Left renal pelvis (tissue), 4 donors: ENCODE measurements at places on chromosomes 5 and 9. TPM values are rescaled to one million over a fixed set of nuclear protein-coding genes. Genes with fewer than 3 reads are reported as not detected.

GRCh38 chr9:127130661-127131538 is 8.5 kb upstream of the ANGPTL2 start:
- no peak for DNase-seq

GRCh38 chr5:179080724-179081123 is 20.6 kb downstream of the ZNF354C start:
- DNase-seq = no peak

OR13C3 gene
- polyA plus RNA-seq = not detected

DNA sequence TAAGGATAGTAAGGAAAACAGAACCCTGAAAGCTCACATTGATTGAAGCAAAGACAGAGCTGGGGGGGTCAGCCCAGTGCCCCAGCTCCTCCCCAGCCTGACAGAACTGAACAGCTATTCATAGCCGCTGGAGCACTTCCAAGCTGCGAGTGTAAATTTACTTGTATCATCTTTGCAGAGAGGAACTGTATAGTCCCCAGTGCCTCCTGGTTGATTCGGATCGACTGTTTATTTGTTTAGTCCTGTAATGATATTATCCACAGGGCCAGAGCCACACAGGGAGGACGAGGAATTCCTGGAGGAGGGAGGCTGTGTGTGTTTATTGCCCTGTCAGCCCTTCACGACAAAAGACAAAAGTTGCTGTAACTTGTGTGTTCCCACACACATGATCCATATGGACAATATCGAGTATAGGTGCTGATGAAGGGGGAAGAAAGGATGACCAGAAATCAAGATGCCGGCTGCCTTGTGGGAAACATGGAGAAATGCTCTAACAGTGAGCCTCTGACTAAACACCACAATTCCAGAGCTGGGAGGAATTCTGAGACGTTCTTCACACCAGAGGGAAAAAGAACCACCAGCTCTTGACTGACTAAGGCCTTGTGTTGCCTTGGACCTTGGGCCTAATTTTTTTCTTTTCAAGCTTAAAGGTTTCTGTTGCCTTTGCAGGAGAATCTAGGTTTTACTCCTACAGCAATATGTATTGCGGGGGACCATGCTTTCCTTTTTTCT is 31.1 kb downstream of the FOXD1 start:
- no peak for DNase-seq

PCDHGA4 gene
- polyA plus RNA-seq = 4.6 TPM

DNA sequence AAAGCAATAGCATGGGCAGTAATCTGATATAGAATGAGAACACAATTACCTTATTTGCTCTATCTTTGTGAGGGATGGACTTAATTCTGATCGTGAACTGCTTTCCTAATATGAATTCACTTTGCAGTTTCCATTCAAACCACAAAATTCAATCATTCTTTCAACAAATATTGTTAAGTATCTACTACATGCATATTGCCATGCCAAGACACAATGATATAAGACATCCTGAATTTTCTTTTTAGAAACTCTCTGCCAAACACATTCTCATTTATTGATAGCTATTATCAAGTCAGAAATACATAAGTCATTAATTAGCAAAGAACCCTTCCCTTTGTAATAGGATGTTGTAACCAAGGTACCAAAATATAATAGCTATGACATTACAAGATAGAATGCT is 121.6 kb upstream of the TARS1 start:
- DNase-seq = no peak

MSX2 gene
- 1.2 TPM for polyA plus RNA-seq

- DNase-seq = no peak
These were observed 21.3 kb downstream of the NAIF1 start for GRCh38 chr9:128045831-128046230.

PIP5KL1 gene
- 2.0 TPM for polyA plus RNA-seq

DNA sequence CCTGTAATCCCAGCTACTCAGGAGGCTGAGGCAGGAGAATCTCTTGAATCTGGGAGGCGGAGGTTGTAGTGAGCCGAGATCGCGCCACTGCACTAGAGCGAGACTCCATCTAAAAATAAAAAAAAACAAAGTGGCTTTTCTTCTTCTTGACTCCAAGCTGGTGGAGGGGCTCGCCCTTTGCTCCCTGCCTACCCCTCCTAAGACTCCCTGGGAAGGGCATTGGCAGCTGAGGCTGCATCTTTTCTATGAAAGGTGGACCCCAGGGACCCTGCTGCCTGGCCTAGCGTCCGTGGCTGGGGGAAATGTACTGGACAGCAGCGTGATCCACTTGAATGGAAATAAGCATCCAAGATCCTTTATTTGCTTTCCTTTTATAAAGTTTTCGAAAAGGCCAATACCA is 24.0 kb downstream of the ROPN1L start:
- DNase-seq = no peak

- DNase-seq = no peak
These were observed 14.2 kb upstream of the MACIR start for GRCh38 chr5:103244398-103244797.

MAT2B gene
- 116 TPM for polyA plus RNA-seq

GRCh38 chr5:10172247-10172646 is 77.4 kb downstream of the ATPSCKMT start:
- no peak for DNase-seq

DNA sequence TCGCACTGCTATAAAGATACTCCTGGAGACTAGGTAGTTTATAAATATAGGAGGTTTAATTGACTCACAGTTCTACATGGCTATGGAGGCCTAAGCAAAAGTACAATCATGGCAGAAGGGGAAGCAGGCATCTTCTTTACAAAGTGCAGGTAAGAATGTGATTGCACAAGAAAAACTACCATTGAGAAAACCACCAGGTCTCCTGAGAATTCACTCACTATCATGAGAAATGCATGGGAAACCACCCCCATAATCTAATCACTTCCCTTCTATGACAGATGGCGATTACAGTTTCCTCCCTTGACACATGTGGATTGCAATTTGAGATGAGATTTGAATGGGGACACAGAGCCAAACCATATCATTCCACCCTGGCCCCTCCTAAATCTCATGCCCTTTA is 121.2 kb upstream of the ST8SIA4 start:
- no peak for DNase-seq
